ENCODE measurements at places on chromosomes 11 and 22.

- DNase-seq: no peak
Measured at GRCh38 chr11:126225295-126225665, 13.7 kb downstream of the FAM118B start.

DNA sequence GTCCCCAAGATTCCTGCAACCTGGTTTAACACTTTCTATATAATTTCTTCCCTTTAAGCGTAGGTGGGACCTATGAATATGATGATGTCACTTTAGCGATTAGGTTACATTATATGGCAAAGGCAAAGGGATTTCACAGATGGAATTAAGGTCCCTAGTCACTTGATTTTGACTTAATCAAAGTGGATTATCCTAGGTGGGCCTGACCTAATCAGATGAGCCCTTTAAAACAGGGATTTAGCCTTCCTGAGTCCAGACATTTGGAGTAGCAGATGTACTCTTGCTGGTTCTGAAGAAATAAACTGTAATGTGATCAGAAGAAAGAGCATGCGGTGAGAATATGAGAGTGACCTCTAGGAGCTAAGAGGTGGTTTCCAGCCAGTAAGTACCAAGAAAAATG lies 67.8 kb upstream of the LIN7C start:
- DNase-seq: no peak

DNA sequence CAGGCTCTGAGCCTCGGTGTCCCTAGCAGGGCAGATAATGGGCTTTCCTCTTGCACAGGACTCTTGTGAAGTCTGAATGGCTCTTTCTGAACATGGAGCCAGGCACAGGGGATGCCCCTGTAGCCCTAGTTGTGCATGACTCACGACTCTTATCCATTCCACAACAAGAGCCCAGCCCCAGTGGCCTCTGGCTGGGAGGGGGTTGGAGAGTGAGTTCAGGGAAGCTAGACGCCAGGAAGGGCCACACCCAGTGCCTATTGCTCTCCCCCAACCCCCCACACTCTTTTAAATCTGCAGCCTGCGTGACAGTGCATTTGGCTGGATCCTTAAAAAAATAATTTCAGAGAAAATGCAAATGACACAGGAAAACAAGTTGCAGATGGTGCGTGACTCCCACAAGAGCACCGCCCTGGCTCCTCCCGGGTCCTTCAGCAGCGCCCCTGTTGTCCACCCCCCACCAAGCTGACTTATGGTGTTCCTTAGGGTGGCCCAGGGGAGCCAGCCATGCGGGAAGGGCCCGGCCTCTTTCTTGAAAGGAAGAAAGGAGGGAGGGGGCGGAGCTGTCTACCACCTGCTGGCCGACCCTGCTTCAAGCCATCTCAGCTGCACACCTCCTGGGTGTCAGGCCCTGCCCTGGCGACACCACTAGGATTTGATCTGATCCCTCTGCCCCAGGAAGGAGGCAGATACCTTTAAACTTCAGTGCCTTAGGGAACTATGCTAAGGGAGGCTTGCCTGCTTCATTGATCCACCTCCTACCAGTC lies 74.7 kb downstream of the MN1 start:
- peak; percentile 51 for DNase-seq

DNA sequence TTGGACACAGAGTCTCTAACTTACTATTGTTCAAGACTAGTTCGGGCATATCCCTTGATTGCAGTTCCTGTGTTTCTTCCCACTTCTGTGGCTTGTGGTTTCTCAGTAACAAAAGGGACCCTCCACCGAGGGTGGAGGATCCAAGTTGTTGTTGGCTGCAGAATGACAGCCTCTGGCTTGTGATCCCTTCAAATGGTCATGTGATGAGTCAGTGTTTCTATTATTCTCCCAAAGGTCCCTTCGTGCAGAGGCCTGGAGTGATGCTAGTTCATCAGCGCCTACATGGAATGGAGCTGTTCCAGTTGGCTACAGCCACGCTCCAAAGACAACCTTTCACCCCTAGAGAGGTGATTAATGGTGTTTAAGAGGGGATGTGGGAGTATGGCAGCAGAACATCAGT lies 2.6 kb upstream of the VWCE start:
- DNase-seq: peak; percentile 81

GRCh38 chr22:43337946-43338345 lies 5.2 kb downstream of the SCUBE1 start:
- no peak for DNase-seq

- DNase-seq: no peak
Measured at GRCh38 chr11:97850701-97851100, 1170.0 kb upstream of the CNTN5 start.

GRCh38 chr11:104625246-104625645 lies 273.0 kb downstream of the CASP12 start:
- peak; percentile 73 for DNase-seq

DNA sequence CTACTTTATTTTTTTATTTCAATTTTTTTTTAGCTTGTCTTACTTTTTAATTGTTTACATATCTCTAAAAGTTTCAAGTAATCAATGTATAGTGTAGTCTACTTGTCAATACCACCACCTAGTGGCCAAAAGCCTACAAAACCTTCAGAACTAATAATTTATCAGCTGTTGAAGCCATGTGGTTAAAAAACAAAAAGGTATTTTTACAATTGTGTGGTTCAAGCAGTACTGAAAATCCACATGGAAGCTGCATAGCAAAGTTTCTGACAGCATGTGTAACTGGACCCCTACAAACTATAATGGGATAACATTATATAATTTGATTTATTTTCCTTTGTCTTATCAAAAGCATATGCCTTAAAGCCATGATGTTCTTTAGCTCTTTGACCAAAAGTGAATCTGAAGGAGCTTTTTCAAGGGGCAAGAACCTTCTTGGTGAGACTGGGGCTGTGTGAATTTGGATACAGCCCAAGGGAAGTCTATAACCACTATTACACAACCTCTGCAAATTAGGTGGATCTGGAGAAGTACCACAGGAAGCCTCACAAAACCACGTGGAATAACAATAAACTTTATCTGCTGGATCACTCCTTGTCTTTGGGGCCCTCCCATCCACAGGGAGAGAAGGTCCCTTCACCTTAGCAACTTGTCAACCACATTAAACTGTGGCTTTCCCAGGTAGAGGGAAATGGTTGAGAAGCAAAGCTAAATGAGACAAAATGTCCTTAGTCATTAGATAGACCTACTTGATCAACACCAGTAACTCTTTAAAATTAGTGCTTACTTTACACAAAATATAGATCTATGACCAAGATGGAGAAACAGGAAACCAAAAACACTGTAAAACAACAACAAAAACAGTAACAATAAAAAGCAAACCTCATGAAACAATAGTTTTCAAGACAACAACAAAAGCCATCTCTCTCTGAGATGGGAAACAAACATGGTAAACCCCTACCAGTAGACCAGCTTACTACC lies 9.9 kb downstream of the NARS2 start:
- peak; percentile 71 for DNase-seq

DNA sequence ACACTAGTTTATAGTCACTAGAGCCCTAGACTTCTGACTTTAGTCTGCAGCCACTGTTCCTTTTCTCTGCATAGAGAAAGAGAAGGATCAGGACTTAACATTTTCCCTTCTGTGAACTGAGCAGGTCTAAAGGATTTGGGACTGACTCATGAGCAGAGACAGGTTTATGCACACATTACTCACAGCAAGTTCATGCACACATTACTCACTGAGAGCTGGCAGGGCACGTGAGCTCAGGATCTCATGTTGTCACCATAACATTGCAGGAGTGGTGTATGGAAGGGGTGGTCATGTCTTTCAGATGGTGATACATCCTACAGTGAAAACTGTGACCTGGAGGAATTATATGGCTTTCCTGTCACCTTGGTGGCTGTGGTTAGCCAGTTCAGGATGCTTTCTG lies 56.4 kb downstream of the CEP164 start:
- DNase-seq: peak; percentile 95

GRCh38 chr11:46242952-46243795 lies 34.3 kb upstream of the CREB3L1 start:
- peak; percentile 94 for DNase-seq

DNA sequence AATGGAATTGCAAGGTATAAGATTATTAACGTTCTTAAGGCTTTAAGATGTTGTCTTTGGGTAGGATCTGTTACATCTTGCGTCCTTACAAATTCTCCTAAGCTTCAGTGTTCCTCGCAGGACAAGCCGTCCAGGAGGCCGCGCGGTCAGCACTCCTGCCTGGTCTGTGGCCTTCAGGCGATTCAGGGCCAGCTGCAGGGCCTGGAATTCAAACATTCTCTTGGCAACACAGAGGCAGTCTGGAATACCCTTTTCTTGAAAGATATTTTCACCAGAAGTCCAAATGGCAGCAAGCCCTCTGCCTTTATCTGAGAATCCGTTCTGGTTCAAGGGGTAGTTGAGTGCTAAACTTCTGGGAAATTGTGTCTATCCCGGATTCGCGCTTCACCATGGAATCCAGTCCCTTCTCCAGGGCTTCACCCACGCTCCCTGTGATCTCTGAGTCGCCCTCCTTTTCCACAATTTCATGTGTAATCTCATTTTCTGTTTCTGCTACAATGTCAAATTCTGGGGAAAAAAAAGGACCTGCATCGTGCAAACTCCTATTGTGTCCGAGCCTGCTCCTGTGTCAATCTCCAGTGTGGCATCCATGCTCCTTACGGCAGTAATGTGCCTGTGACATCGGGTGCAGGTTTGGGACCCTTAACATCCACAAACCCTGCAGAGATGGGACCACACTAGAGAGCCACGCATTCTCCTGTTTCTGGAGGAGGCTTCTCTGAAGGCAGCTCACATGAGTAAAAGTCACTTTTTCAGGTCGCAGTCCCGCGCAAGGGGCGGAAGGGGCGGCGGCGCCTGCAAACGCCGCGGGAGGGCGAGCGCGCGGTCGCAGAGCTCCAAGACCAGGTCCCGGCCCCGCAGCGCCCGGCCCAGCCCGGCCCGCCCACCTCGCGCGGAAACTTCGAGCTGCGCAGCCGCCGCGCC lies 25.4 kb upstream of the SORL1 start:
- DNase-seq: peak; percentile 5

DNA sequence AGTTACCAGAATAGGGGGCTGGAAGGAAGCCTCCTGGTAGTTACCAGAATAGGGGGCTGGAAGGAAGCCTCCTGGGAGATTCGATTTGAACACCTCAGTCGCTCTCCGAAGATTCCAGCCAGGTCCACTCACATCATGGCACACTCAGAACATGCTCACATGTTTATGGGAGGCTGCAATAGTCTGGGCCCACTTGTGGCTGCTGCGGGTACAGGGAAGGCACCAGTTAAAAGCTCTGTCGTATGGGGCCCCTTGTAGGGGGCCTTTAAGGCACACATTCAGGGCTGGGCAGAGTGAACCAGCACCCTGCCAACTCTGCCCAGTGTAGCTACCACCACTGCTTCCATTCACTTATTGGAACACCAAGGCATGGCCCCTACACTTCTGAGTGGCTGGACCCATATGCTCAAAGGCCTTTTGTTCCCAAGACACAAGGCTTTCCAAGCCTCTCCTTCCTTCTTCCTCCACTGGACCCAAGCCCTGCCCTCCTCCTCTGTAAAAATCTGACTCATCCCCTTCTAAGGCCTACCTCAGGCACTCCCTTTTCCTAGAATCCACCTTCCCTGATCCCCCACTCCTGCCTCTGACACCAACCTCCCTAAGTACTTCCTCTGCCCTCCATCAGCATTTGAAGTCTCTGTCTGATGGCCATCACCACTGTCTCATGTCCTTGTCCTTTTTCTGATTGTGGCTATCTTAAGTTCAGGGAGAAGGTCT lies 28.0 kb downstream of the USP35 start:
- no peak for DNase-seq

GRCh38 chr11:127420139-127420538 lies 419.6 kb upstream of the KIRREL3 start:
- no peak for DNase-seq

- DNase-seq: peak; percentile 14
Measured at GRCh38 chr11:61645179-61645868, 34.9 kb upstream of the DAGLA start.

DNA sequence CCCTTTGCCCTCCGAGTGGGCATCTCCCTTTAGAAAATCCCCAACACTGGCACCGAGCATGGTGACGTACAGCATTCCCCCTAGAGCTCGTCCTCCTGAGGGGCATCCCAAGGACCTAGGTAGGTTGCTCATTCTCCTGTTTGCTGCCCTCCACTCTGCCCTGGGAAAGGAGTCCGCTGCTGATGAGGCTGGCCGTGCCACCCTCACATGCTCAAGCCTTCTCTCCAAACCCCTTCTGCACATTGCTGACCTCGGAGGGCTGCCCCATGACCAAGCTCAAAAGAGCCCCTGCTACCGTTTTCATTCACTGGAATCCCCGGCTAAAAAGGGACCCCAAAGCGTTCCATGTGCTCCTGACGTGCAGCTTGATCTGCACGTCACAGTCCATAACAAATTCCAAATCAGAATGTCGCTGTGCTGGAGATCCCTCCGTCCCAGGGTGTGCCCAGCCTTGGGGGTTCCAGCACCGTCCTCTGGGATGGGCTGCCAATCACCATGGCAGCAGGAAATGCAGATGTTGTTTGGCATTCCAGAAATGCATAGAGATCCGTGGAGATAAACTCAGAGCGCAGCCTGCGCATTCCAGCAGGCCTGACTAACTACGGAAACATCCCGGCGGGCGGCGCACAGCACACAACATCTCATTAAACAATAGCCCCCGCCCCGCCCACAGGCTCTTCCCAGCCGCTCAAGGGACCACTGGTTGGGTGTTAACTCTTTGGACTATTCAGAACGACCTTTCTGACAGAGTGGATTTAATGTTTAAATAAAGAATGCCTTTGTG lies 26.3 kb upstream of the GNB1L start:
- peak; percentile 96 for DNase-seq

- no peak for DNase-seq
Measured at GRCh38 chr22:26672060-26672471, 14.7 kb downstream of the MIAT start.

DNA sequence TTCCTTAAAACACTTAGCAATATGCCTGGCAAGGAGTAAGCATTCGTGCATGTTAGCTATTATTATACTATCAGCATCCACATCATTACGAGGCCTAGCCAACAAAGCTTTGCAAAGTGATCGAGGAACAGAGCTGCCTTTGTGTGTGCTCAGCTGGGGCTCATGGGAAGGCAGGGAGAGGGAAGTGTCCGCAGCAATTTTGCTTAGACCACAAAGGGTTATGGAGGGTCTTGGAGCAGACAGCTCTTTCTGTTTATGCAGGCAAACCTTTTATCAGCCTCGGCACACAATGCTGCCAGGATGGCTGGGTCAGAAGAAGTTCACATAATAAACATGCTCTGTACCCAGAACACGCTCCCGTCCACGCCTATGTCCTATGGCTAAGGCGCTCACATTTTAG lies 10.9 kb upstream of the DKK3 start:
- DNase-seq: peak; percentile 46

GRCh38 chr22:29078036-29078868 lies 5.4 kb downstream of the KREMEN1 start:
- DNase-seq: no peak

- DNase-seq: no peak
Measured at GRCh38 chr11:119895981-119896380, 167.0 kb upstream of the NECTIN1 start.

Measured in iris pigment epithelial cell (primary cell).